Naive B cell (primary cell): ENCODE measurements at places on chromosomes 1 and 21.

GRCh38 chr1:156809281-156809680, 7.4 kb downstream of the SH2D2A start:
- peaks cover 18% of the 10 kb centered on the region for H3K27me3 ChIP-seq
- no peak overlapping the region for H3K27ac ChIP-seq
- no peaks in the 10 kb centered on the region for H3K36me3 ChIP-seq
- peaks cover 8% of the 10 kb centered on the region for H3K4me1 ChIP-seq
- DNase-seq, result no peak
- H3K4me3 ChIP-seq, result no peak overlapping the region

GRCh38 chr1:109181807-109182163, 31.9 kb upstream of the SARS1 start:
- H3K4me3 ChIP-seq, result no peak overlapping the region
- H3K27ac ChIP-seq, result no peak overlapping the region
- no peaks in the 10 kb centered on the region for H3K36me3 ChIP-seq
- no peaks in the 10 kb centered on the region for H3K4me1 ChIP-seq
- DNase-seq, result no peak

- no peak for DNase-seq
- no peaks in the 10 kb centered on the region for H3K4me1 ChIP-seq
- H3K27ac ChIP-seq, result no peak overlapping the region
- no peak overlapping the region for H3K4me3 ChIP-seq
Observed at GRCh38 chr1:203985044-203985443, 87.9 kb upstream of the SOX13 start.

DNA sequence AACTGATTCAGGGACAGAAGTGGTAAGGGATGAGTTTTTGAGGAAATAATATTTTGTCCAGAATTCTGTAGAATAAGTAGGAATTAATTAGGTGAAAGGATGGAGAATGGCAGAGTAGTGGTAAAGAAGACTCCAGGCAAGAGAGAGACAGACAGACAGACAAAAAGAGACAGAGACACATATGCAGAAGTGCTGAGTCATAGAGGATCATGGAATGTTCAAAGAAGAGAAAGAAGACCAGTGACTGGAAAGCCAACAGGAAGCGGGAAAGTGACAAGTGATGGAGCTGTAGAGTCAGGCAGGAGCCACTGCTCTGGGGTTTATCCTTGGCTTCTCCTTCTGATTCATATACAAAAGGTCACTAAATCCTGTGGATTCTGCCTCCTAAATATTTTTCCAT, 85.9 kb downstream of the UROD start:
- H3K27ac ChIP-seq, result no peak overlapping the region
- H3K27me3 ChIP-seq, result peaks cover 16% of the 10 kb centered on the region
- DNase-seq, result no peak
- H3K36me3 ChIP-seq, result no peaks in the 10 kb centered on the region
- no peak overlapping the region for H3K4me3 ChIP-seq

DNA sequence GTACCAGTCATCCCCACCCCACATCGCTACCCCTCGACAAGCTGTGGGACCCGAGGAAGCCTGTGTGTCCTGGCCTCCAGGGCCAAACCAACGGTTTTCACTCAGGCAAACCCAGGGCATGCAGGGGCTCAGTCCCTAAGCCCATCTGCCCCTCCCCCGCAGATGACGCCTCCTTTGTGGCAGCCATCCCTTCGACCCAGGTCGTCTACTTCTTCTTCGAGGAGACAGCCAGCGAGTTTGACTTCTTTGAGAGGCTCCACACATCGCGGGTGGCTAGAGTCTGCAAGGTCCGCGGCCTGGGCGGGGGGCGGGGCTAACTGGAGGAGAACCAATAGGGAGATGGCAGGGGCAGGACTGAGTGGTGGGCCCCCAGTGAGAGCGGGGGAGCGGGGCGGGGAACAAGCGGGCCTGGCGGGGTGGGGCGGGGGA, 7.4 kb downstream of the SEMA4A start:
- no peak for DNase-seq
- peak overlapping the region; percentile 73 for H3K4me3 ChIP-seq
- no peaks in the 10 kb centered on the region for H3K27me3 ChIP-seq
- peaks cover 14% of the 10 kb centered on the region for H3K36me3 ChIP-seq

DNA sequence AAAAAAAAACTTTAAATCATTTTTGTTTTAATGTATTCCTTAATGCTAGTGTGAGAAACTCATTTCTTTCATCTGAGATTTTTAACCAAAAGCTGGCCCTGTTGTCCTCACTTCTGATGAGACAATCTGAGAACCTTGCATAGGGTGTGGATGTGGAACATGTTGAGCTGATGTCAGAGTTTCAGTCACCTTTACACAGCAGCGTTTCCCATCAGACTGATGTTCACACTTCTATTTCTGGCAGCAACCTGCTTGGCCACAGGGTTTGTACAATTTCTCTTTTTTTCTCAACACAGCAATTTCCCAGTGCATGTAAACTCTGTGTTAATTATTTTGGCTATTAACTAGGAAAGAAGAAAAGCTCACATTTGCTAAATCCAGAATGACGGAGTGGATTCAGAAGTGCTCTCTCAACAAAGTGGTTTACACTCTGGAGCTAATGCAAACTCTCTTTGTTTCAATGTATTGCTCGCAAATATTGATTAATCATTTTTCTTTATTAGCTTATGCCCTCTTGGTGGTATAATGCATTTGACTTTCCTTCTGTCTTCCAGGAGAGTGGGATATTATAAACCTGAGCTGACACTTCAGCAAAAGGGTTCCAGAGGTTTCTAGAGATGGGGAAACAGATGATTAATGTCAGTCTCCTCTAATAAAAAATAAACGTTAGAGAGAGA, 70.5 kb upstream of the HSPA13 start:
- no peaks in the 10 kb centered on the region for H3K36me3 ChIP-seq
- no peak overlapping the region for H3K4me3 ChIP-seq
- no peaks in the 10 kb centered on the region for H3K4me1 ChIP-seq
- no peak overlapping the region for H3K27ac ChIP-seq

GRCh38 chr21:44696572-44696971, 400 bp upstream of the KRTAP10-12 start:
- peaks cover 24% of the 10 kb centered on the region for H3K36me3 ChIP-seq
- H3K4me3 ChIP-seq, result no peak overlapping the region
- H3K4me1 ChIP-seq, result no peaks in the 10 kb centered on the region
- DNase-seq, result no peak
- H3K27ac ChIP-seq, result no peak overlapping the region

GRCh38 chr1:85360730-85361493, 84.5 kb upstream of the BCL10 start:
- H3K27me3 ChIP-seq, result peaks cover 3% of the 10 kb centered on the region
- no peaks in the 10 kb centered on the region for H3K4me1 ChIP-seq
- H3K4me3 ChIP-seq, result no peak overlapping the region
- H3K27ac ChIP-seq, result no peak overlapping the region
- no peak for DNase-seq
- H3K36me3 ChIP-seq, result peaks cover 4% of the 10 kb centered on the region

- no peaks in the 10 kb centered on the region for H3K4me1 ChIP-seq
- no peak overlapping the region for H3K27ac ChIP-seq
- H3K36me3 ChIP-seq, result no peaks in the 10 kb centered on the region
- no peak for DNase-seq
Observed at GRCh38 chr21:27366646-27367235, 399.9 kb upstream of the ADAMTS5 start.

GRCh38 chr21:37763298-37763697, 153.0 kb downstream of the KCNJ6 start:
- no peak overlapping the region for H3K4me3 ChIP-seq
- no peak for DNase-seq
- H3K4me1 ChIP-seq, result no peaks in the 10 kb centered on the region
- H3K27me3 ChIP-seq, result no peaks in the 10 kb centered on the region
- H3K36me3 ChIP-seq, result no peaks in the 10 kb centered on the region

DNA sequence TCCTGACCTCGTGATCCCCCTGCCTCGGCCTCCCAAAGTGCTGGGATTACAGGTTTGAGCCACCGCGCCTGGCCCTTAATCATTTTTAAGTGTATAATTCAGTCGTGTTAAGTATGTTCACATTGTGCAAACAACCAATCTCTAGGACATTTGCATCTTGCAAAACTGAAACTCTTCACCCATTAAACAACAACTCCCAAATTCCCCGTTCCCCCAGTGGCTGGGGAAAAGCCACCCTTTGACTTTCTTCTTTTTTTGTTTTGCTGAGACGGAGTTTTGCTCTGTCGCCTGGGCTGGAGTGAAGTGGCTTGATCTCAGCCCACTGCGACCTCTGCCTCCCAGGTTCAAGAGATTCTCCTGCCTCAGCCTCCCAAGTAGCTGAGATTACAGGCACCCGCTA, 6.5 kb upstream of the THEMIS2 start:
- H3K4me3 ChIP-seq, result no peak overlapping the region
- H3K36me3 ChIP-seq, result no peaks in the 10 kb centered on the region

DNA sequence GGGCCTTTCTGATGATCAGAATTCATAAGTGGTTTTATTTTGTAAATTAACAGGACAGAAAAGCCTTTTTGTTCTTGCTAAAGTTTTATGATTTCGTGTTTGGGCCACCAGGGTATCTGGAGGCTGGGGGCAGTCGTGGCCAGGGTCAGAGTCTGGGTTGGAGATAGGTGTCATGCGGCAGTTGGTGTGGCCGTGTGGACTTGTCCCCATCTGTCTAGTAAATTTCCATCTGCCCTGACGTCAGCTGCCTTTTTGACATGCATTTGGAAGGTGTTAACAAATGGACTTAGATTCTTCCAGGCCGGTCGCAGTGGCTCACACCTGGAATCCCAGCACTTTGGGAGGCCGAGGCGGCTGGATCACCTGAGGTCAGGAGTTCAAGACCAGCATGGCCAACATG, 56.8 kb downstream of the SKI start:
- no peaks in the 10 kb centered on the region for H3K36me3 ChIP-seq
- H3K4me3 ChIP-seq, result peak overlapping the region; percentile 50
- no peak for DNase-seq
- H3K27me3 ChIP-seq, result no peaks in the 10 kb centered on the region
- peaks cover 33% of the 10 kb centered on the region for H3K4me1 ChIP-seq

- H3K4me1 ChIP-seq, result no peaks in the 10 kb centered on the region
- H3K27me3 ChIP-seq, result no peaks in the 10 kb centered on the region
- DNase-seq, result no peak
- no peak overlapping the region for H3K27ac ChIP-seq
- peaks cover 20% of the 10 kb centered on the region for H3K36me3 ChIP-seq
Observed at GRCh38 chr1:218304281-218305039, 19.4 kb downstream of the RRP15 start.

DNA sequence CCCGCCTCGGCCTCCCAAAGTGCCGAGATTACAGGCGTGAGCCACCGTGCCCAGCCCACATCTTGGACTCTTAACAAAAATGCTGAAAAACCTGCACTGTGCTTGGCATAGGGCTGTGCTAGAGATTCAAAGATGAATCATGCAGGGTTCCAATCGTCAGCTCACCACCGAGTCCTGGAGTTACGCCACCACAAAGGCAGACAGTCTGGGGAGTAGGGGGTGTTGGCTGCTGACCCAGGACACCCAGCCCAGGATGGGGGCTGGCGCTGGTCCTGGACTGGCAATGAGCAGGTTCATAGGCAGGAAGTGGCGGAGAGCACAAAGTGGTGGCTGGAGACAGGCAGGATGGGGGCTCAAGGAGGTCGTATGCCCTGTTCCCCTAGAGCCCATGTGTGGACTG, 16.0 kb downstream of the PSRC1 start:
- no peak overlapping the region for H3K27ac ChIP-seq
- DNase-seq, result no peak
- peaks cover 4% of the 10 kb centered on the region for H3K4me1 ChIP-seq
- H3K4me3 ChIP-seq, result no peak overlapping the region
- H3K36me3 ChIP-seq, result no peaks in the 10 kb centered on the region

DNA sequence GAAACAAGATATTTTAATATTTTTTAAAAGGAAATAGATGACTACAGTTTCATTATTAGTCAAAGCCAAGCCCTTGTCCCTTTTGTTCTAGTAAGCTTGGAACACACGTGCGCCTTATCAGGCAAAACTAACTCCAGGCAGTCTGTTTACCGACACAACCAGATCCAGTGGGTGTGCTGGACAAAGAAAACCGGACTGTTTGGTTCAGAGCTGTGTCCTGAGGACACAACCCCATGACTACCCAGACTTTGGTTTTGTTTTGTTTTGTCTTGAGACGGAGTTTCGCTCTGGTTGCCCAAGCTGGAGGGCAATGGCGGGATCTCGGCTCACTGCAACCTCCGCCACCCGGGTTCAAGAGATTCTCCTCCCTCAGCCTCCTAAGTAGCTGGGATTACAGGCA, 13.9 kb upstream of the RHOU start:
- no peaks in the 10 kb centered on the region for H3K27me3 ChIP-seq
- H3K36me3 ChIP-seq, result no peaks in the 10 kb centered on the region
- H3K4me1 ChIP-seq, result no peaks in the 10 kb centered on the region
- H3K4me3 ChIP-seq, result no peak overlapping the region
- peak overlapping the region; percentile 13 for H3K27ac ChIP-seq
- DNase-seq, result no peak

- H3K36me3 ChIP-seq, result peaks cover 5% of the 10 kb centered on the region
- no peak overlapping the region for H3K4me3 ChIP-seq
- DNase-seq, result no peak
- H3K27me3 ChIP-seq, result no peaks in the 10 kb centered on the region
- no peak overlapping the region for H3K27ac ChIP-seq
Observed at GRCh38 chr1:227490478-227490877, 72.9 kb upstream of the ZNF678 start.

DNA sequence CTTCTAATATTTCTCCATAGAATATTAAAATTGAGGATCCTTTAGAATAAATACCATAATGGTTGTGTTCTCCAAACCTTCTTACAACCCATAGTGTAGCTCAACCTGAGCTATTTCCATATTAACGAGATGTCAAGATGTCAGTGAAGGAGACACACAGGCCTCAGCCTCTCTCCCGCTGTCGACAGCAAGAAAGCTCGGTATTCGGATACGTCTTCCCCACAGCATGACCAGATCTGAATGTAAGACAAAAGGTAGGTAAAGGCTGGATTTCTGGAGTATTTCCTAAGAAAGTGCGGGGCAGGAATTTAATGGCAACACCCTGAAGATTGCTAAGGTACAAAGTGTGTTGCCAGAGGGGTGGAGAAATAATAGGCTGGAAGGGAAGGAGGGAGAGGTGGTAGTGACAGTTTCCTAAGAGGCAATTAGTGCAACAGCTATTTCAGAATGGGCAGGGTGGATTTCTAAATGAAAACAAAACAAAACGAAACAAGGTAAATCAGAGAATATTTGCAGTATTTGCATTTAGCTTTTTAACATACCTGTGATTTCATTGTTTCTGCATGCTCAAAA, 1.7 kb downstream of the ADSS2 start:
- no peak for DNase-seq
- peaks cover 55% of the 10 kb centered on the region for H3K4me1 ChIP-seq
- H3K27me3 ChIP-seq, result no peaks in the 10 kb centered on the region
- peak overlapping the region; percentile 93 for H3K4me3 ChIP-seq

GRCh38 chr21:29215709-29216108, 83.0 kb upstream of the BACH1 start:
- no peaks in the 10 kb centered on the region for H3K36me3 ChIP-seq
- no peak overlapping the region for H3K27ac ChIP-seq
- no peak overlapping the region for H3K4me3 ChIP-seq
- no peaks in the 10 kb centered on the region for H3K27me3 ChIP-seq
- no peak for DNase-seq

DNA sequence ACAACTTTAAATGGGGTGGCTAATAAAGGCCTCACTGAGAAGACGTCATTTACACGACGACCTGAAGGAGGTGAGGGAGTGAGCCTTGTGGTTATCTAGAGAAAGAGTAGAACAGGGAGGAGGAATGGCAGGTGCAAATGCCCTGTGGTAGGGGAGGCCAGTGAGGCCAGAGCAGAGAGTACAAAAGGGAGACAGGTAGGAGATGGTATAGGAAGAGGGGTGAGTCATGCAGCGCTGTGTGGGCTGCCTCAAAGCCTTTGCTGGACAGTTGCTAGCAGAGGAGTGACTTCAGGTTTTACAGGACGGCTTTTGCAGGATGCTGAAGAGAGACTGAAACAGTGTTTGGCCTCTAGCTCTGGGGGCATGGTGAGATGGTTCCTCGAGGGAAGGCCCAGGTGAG, 116.0 kb downstream of the IER5 start:
- no peaks in the 10 kb centered on the region for H3K27me3 ChIP-seq
- no peak overlapping the region for H3K4me3 ChIP-seq
- no peak for DNase-seq
- no peak overlapping the region for H3K27ac ChIP-seq
- H3K4me1 ChIP-seq, result no peaks in the 10 kb centered on the region
